ENCODE measurements at places on chromosomes 3 and 15.

DNA sequence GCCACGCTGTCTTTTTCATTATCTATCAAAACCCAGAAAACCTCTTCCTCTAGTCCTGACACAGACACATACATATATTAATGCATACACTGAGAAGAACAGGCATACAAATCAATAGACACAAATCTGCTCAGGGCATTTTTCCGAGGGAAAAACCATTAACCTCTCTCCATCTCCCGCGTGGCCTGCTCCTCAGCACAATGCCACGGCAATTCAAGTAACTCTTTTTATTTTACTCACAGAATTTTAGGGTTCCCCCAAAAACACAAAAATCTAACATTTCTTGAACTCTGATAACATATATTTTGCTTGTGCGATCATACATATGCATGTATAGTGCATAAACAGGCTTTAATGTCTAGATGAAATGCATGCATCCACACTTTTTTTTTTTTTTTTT, 110.8 kb upstream of the NSMCE3 start:
- DNase-seq, result no peak

GRCh38 chr3:55963601-55964000, 476.5 kb upstream of the WNT5A start:
- DNase-seq, result no peak

DNA sequence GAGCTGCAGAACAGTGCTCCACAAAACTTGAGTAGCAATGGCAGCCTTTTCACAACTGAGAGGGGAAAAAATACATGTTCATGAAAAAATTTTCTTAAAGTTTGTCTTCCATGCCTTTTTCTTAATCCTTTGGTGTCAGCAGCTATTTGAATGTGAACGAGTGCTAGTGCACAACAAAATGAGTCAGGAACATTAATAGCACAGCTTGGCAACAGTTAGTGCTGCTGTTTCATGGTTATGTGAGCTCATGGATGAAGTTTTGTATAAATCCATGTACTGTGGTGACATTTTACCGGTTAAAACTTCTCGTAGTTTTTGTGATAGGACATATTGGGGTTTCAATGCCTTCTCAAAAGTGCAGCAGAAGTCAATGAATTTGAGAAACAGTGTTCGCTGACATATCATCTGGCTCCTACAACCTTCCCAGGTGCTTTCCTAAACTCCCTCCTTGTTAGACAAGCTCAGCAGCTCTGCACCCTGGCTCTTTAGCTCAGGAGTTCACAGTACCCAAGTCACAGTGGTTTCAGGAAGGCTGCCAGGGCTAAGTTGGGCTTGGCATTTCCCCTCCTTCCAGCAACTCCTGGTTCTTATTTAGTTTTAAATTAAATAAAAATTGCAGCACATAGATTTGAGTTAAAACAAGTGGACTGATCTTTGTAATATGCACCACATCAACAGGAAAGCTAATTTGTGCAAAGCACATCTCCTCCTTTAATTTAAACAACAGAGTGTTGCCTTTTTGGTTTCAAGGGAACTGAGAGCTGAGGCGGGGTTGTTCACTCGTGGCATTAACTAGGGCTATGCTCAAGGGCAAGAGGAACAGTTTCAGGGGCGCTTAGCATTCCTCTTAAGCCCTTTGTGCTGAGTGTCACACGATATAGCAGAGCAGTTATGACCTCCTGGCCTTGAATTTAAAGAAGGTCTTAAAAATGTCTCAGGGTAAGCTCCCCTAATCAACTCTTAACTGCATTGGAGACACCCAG, 362.8 kb downstream of the CHST2 start:
- DNase-seq, result no peak

GRCh38 chr15:65089206-65089824, 12.8 kb downstream of the KBTBD13 start:
- DNase-seq, result no peak

Data from HEK293T (cell line).